NCI-H526 treated with DMSO at 0.1 percent for 48 hours (cell line): ENCODE measurements at places on chromosomes 4 and X.

- DNase-seq = peak; percentile 53
Measured at GRCh38 chrX:111116666-111117065, 20.7 kb downstream of the PAK3 start.

DNA sequence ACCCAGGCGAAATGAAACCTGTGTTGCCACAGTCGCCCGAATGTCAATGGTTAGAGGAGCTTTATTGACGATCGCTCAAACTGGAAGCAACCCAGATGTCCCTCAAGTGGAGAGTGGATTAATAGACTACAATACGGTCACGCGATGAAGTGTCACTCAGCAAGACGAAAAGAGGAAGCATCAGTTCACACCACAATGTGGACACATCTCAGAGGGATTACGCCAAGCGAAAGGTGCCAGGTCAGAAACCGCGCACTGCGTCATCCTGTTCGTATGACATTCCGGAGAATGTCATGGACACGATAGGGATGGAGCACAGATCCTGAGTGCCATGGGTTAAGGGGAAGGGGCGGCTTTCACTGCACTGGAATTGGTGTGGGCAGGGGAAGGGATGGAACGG, 111.7 kb downstream of the HMX1 start:
- DNase-seq = no peak

DNA sequence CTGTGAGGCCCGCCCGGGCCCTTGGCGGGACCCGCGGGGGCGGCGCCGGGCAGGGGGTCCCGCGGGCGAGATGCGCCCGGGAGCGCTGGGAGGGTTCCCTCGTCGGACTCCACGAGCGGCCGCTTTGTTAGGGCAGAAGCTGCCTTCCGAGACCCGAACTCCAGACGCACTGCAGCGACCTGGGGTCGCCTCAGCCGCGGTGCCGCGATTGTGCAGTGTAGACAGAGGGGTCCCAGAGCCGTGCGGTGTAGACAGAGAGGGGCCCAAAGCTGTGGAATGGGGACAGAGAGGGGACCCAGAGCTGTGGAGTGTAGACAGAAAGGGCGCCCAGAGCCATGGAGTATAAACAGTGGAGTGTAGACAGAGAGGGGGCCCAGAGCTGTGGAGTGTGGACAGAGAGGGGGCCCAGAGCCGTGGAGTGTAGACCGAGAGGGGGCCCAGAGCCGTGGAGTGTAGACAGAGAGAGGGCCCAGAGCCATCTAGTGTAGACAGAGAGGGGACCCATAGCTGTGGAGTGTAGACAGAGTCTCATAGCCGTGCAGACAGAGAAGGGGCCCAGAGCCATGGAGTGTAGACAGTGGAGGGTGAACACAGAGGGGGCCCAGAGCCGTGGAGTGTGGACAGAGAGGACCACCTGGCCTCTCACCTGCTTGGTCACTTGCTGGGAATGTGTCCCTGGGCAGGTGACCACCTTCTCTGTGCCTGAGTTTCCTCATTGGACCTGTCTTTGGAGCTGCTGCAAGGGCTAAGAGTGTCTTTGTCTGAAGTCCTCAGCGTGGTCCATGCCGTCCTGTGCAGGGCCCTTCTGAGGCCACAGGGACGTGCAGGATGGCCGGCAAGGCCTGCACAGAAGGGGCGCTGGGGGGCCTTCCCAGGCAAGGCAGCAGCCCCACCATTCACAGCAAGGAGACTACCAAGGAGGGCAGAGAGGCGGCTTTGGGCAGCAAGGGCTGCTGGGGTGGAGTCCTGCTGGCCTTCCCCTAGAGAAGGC, 875 bp downstream of the RGS12 start:
- no peak for DNase-seq

GRCh38 chr4:3532751-3533422, 665 bp upstream of the LRPAP1 start:
- DNase-seq = no peak

DNA sequence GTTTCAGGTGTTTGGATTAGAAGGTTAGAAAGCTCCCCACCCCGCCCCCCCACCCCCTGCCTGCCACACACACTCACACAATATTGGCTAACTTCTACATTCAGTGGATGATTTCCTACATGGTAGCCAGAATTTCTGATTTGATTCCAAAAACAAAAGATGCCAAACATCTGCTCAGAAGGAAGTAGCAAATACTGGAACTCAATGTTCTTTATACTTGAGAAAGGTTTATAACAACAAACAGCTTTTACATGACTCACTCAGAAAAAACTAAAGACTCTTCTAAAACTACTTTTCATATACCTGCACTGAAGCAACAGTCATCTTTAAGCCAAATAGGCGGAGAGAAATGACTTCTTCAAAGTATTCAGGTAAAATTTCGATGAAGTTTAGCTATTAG, 750.5 kb upstream of the POU3F4 start:
- no peak for DNase-seq

DNA sequence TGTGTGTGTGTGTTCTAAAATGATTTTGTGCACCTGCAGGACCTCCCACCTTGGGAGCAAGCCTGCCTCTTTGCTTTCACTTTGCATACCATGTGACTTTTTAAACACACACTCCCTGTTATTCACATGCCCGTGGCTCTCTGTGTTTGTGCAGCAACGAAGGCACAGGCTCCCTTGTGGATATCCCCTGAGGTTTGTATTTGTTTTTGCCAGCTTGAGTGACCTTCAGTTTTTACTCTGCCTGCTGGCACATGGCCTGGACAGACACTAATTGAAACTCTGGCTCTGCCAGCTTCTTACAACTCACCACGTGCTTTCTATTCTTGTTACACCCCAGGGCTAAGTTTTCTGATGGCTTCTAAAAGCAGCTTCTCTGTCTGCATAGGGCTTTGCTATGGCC, 885.8 kb downstream of the SH3BGRL start:
- DNase-seq = no peak

DNA sequence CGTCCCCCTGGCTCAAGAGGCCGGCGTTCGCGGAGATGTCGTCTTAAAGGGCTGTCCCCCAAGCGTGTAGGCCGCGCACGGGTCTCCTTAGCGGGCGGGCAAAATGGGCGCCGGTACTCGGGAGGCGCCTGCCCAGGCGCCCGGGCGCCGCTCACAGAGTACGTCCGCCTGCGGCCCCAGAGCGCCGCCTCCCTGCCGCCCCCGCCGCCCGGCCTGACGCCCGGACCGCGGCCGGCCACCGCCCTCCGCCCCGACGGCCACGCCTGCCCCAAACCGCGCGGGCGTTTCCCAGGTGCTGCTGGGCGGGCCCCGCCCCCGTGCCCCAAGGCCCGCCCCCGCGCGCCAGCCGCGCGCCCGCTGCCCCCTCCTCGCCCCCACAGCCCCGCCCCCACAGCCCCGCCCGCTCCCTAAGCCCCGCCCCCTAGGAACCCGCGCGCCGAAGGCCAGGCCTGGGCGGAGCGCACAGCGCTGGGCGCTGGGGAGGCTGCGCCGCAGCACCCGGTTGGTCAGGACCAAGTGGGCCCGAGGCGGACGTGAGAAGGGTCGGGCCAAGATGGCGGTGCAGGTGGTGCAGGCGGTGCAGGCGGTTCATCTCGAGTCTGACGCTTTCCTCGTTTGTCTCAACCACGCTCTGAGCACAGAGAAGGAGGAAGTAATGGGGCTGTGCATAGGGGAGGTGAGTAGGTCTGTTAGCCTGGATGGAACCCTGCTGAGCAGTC, at the start of the genes BRCC3, CMC4 and MTCP1:
Gene BRCC3 (plus strand): TSS at position 534 of the 719 bp plus-strand sequence. CDS start 20 bp downstream, at position 554.
Gene CMC4 (minus strand): TSS at position 162 of the 719 bp plus-strand sequence. CDS start 7,113 bp downstream, outside the sequence.
Gene MTCP1 (minus strand): TSS at position 162 of the 719 bp plus-strand sequence. CDS start 5,126 bp downstream, outside the sequence.
- DNase-seq = peak; percentile 92

GRCh38 chrX:39886282-39886681, 211.5 kb downstream of the BCOR start:
- DNase-seq = no peak

DNA sequence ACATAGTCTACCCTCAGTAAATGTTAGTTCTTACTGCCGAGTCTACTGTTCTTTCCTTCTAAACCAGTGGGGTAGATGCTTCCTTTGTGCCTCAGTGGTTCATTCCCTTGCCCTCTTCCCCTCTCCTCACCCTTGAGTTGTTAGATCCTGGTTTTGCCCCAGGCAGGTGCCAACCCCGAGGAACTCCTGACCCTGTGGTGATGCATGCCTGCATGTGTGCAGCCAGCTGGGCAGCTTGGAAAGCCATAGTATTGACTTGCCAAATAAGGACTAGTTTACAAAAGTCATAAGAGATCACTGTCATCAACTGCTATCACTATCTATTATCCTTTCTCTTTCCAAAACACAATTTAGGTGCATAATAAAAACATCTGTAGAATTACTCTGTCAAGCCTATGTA, 50.9 kb downstream of the REPS2 start:
- DNase-seq = no peak

GRCh38 chr4:168900080-168900479, 110.0 kb downstream of the CBR4 start:
- DNase-seq = no peak

GRCh38 chr4:102627831-102628523, 126.8 kb downstream of the NFKB1 start:
- no peak for DNase-seq
